Stimulated activated CD8-positive, alpha-beta memory T cell treated with anti-CD3 and anti-CD28 coated beads, Interleukin-2, amount 100 ng/mL, for 1 hour (primary cell): ENCODE measurements at places on chromosomes 4 and X.
A peak's percentile ranks its signal among the peaks of the same experiment; 100 is the strongest.

- DNase-seq = no peak
These were observed 383.9 kb downstream of the RPA4 start for GRCh38 chrX:97267396-97268181.

DNA sequence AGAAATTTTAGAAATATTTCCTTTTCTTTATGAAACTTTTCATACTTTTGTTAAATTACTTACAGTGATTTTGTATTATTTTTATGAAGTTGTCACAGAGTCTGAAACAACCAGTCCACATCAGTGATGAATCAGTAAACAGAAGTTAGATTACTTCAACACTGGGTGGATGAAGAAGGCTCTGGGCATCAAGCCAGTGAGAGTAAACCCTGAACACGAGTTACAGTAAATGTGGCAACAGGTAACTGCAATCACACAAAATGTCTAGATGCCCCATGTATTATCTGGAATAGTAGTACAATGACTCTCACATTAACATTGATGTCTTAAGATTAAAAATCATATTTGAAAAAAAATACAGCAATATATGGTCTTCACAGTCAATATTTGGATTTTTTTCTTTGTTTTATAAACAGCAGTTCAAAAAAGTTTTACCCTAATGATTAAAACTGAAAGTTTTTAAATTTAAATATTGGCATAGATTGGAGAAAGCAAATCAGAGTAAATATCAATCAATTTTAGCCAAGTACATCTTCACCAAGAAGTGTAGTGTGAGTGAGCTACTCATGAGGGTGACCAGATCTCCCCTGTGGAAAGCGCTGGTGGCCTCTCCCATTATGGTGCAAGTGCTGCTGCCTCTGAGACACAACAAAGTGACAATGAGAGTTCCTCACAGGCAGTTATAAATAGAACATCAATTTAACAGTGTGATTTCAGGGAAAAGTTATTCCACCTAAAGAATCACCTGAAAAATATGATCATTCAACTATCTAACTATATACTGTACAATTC, 63.2 kb upstream of the UGT2B7 start:
- DNase-seq = no peak

GRCh38 chr4:166003811-166004210, 130.8 kb downstream of the TLL1 start:
- DNase-seq = no peak

- no peak for DNase-seq
These were observed 1.3 kb downstream of the TMEM165 start for GRCh38 chr4:55397126-55397436.

DNA sequence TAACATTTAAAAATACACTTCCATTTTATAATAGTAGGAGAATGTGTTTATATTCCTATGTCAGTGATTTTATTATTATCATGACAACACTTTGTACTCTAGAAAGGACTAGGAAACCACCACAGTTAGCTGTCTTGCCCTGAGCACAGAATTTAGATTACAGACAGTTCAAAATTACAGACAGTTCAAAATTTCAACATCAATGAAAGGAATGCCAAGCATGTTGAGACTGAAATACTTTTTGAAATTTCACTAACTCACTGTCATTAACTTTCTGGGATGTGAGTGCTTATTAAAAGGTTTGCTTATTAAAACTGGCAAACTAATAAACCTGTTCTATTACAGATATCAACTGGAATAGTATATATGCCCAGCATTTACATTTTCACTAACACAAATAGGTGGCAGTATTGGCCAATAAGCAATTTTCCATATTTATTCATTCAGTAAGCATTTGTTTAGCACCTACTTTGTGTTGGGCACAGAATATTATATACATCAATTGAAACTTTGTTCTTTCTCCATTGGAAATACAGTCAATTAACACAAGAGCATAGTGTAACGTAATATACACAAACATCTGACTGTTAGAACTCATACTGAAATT, 179.4 kb downstream of the FBXW7 start:
- DNase-seq = no peak

- DNase-seq = no peak
These were observed 68.2 kb downstream of the FUNDC1 start for GRCh38 chrX:44474410-44474809.

DNA sequence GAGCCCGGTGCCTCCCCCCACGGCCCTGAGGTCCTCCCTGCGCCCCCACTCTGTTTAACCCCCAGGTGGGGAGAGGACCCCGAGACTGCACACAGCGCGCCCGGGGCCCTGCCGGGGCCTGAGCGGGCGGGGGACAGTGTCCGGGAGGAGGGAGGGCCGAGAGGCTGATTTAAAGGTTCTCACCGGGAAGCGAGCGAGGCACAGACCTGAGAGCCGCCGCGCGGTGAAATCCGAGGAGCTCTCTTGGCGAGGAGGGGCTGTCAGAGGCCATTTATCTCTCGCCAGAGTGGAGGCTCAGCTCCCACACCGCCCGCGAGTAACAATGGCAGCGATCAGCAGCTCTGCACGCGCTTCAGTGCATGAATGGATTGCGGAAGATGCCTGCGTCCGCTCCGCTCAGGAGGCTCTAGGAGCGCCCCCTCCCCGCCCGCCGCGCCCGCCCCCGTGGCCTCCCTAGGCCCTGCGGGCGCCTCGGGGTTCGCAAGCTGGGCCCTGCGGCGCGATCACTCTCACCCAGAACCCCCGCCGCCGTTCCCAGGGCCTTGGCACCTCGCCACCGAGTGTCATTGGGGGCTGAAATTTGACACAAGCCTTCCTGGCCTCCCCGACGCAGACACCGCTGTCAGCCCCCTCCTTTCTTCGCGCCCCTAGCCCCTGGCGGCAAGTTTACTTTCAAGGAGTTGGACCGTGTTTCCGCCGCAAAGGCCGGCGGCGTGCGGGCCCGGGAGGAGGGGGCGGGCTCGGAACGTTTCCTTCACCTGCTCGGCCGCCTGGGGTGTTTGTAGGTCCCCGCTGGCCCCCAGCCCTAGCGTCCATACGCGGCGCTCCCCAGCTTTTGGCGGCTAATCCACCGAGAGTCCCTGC, 48.7 kb upstream of the BCOR start:
- no peak for DNase-seq

- no peak for DNase-seq
These were observed at the start of gene NUDT10 for GRCh38 chrX:51332188-51332942. NUDT10 (plus strand) TSS chrX:51332822; CDS start chrX:51332966, 144 bp downstream.

DNA sequence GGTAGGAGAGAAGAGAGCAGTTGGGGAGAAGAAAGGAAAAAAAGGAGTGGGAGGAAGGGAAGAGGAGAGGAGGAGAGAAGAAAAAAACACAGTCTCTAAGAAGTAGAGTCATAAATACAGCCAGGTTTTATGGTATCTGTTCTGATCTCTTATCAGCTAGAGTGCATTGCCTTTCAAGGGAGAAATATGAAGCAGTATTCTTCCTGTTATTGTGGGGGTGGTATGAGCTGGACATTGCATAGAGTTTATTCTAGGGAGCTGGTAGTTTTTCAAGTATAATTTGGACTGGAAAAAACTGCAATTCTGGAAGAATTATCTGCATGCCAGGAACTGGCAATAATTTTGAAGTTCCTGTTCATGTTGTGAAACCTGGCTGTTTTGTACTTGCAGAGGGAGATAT, 54.9 kb upstream of the TAB3 start:
- no peak for DNase-seq

- no peak for DNase-seq
These were observed 7.8 kb downstream of the SPATA4 start for GRCh38 chr4:176187624-176188023.

GRCh38 chrX:12657433-12657832, 133.8 kb upstream of the PRPS2 start:
- DNase-seq = no peak

GRCh38 chr4:107212565-107212964, 176.5 kb upstream of the DKK2 start:
- no peak for DNase-seq

GRCh38 chr4:8727131-8727530, 134.6 kb downstream of the CPZ start:
- no peak for DNase-seq

DNA sequence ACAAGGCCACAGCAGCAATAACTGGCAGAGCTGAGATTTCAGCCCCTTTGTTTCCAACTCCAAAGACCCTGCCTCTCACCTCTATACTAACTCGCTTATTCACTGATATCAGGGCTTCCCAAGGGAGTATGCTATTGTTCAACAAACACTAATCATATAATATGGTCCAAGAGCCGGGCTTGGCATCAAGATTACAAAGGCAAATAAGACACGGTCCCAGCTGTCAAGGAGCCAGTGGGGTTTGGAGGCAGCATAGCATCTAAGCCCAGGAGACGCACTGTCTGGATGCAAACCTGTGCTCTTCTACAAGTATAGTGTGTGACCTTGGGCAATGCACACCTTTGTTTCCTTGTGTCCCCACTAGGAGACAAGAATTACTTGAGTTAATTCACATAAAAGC, 28.7 kb downstream of the PAPSS1 start:
- DNase-seq = no peak

- no peak for DNase-seq
These were observed 40.5 kb downstream of the TMEM131L start for GRCh38 chr4:153506341-153507309.

- DNase-seq = no peak
These were observed 2.8 kb downstream of the RTL5 start for GRCh38 chrX:72128881-72129280.

- DNase-seq = no peak
These were observed 17.9 kb downstream of the STK26 start for GRCh38 chrX:132041015-132041414.

GRCh38 chr4:123412091-123412505, 15.5 kb downstream of the SPRY1 start:
- no peak for DNase-seq

DNA sequence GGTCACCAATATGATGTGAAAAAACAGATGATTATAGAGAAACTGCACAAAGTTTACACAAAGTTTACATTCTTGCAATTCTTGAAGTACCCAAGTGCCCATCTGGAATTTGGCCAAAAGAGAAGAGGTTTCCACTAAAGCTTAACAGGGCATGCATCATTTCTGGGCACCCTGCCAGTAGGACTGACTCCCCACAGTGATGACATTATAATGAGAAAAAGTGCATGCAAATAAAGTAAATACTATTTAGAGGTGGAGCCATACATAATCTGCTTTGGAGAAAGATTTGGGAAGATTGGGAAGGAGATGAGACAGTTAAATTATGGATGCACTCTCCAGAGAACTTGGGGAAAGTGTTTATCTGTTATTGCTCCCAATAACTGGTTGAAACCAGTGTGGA, 93.7 kb upstream of the TRPC3 start:
- DNase-seq = no peak

DNA sequence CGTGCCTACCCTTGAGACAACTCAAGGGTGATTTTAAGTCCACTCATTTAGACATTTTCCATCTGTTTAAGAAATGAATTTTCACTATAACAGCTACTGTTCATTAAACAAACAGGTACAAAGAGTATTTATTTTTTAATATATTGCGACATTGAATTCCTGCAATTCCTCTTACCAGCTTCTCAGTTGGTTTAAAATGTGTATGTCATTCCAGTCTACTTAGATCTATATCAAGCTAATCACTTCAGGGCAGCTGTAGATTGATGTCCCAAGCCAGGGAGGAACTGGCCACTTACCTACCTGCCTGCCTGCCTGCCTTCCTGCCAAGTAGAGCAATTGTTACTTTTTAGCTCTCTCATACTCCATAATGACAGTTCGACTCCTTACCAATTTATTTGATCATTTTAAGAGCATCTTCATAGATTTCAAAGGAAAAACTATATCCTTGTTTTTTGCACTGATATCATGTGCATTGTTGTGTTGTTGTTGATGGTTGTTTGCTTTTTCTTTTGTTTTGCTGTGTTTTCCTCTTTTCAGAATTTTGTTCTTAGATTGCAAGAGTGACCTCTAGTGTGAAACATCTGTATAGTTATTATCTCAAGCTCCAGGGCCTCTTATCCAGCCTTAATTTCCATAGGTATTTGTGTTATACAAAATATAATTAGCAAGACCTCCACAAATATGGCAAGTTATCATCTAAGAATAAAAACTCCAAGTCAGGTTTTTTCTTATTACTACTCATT, 120.9 kb upstream of the NRK start:
- DNase-seq = no peak

DNA sequence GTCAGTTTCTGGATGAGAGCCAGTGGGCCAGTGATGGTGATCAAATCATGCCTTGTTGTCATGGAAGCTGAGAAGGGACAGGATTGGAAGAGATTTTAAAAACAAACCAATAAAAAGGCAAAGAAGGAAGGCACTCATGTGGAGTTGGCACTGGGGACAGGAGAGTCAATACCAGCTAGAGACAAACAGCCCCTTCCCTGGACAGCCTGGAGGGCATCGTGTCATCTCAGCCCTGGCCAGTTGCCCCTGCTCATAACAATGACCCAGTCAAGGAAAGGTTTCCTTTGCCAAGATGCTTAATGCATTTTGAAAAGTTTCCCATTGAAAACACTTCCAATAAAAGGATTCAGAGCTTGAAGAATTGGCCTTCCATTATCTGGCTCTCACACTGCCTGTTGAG, 55.5 kb downstream of the SCML1 start:
- no peak for DNase-seq

DNA sequence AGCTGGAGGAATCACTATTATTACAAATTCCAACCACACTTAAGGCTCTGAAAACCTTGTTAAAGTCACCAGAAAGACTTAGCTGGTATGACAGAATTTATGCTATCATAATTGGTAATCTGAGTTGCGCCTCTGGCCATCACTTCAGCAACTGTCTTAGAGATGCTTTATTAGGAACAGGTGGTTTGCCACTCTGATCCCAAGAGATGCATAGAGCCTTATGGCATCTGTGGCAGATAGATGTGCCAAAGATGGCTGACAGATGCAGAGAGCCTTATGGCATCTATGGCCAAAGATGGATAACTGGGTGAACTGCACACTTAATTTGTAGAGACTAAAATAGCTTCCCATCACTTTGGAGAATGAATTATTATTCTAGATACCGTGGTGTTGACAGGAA, 32.3 kb upstream of the PLAC8 start:
- no peak for DNase-seq

GRCh38 chr4:152248347-152248746, 287.5 kb downstream of the FBXW7 start:
- DNase-seq = no peak

GRCh38 chr4:141524116-141524515, 112.3 kb upstream of the IL15 start:
- DNase-seq = no peak

DNA sequence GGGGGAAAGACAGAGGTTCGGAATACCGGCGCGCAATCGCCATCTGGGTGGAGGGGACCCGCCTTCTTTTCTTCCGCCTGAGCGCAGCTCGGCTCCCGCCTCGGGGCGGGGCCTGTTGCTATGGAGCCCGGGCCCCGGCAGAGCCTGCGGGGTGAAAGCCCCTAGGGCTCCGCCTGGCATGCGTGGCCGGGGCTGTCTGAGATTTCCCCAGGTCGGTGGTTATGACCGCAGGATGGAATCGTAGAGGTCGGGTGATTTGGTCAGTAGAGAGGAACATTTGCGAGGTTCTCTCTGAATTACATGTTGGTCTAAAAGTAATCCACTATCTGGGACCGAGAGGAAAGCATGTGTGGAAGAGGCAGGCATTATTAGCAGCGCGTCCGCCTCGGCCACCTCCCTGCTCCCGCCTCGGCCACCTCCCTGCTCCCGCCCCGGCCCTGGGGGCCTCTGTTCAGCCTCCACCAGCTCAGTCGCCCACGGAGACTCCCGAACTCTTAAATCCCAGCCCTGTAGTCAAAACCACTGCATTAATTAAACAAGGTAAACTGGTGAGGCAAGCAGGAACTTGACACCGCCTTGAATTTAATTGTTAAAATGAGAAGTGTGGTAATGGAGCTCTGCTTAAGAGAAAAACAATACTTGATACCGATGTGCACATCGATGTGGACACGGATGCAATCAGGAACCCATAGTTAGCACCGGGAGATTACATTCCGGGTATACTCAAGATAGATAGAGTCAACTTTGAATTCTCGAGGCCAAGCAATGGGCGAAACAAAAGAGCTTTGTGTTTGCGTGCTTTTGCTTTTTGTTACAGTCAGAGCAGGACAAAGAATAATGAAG, 45.2 kb downstream of the TRIM2 start:
- DNase-seq = peak; percentile 74
